ENCODE measurements at places on chromosomes 12 and 14.

DNA sequence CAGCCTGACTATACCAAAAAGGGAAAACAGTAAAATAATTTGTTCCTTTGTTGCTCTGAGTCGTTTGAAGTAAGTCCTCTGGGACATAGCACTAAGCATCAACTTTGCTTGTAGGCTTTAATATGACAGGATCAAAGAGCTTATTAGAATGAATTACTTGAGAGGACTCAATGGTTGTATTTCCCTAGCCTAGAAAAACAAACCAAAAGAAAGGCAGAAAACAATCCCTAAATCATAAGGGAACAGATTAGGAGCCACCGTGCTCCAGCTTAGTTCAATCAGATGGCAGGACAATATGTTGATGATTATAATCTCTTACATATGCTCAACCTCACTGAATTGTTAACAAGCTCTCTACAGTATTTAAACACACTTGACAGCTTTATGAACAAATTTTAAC, 988.4 kb downstream of the FLRT2 start:
- DNase-seq = no peak

DNA sequence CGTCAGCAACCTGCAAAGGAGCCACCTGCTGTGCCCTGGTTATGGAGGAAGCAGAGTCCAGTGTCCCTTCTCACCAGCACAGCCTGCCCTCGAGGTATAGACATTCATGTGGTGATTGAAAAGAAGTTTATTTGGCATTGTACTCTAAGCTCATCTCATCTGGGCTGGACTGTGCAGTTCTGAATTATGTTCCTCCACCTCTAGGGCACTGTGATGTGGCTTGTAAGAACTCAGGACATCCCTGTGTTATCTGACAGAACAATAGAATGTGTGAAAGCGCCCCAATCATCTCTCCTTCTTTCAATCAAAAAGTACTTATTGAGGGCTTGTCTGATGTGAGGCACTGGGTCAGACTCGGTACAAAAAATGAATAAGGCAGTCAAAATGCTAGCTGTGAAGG, 140.1 kb downstream of the DHRS2 start:
- DNase-seq = no peak

GRCh38 chr12:98464190-98464589, 51.2 kb upstream of the TMPO start:
- peak; percentile 93 for DNase-seq

- no peak for DNase-seq
Observed at GRCh38 chr12:101277443-101277842, 2.5 kb upstream of the UTP20 start.

DNA sequence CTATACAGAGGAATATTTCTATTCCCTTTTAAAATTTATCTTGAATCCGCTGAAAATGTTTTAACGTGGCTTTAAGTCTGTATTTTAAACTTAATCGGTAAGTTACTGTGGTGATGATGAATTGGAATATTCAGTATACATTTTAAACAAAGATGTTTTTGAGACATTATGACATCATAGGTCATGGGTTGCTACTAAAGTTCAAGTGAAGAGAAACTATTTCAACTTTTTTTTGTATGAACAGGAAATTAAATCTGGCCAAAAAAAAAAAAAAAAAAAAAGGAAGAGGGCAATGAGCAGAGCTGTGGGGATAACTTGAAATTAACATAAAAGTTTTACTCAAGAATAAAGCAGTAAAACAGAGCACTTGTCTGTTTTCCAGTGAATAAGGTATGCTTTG, 109.0 kb downstream of the PLEKHA5 start:
- no peak for DNase-seq
